ENCODE measurements at places on chromosomes 11 and 22.
A peak's percentile ranks its signal among the peaks of the same experiment; 100 is the strongest.

DNA sequence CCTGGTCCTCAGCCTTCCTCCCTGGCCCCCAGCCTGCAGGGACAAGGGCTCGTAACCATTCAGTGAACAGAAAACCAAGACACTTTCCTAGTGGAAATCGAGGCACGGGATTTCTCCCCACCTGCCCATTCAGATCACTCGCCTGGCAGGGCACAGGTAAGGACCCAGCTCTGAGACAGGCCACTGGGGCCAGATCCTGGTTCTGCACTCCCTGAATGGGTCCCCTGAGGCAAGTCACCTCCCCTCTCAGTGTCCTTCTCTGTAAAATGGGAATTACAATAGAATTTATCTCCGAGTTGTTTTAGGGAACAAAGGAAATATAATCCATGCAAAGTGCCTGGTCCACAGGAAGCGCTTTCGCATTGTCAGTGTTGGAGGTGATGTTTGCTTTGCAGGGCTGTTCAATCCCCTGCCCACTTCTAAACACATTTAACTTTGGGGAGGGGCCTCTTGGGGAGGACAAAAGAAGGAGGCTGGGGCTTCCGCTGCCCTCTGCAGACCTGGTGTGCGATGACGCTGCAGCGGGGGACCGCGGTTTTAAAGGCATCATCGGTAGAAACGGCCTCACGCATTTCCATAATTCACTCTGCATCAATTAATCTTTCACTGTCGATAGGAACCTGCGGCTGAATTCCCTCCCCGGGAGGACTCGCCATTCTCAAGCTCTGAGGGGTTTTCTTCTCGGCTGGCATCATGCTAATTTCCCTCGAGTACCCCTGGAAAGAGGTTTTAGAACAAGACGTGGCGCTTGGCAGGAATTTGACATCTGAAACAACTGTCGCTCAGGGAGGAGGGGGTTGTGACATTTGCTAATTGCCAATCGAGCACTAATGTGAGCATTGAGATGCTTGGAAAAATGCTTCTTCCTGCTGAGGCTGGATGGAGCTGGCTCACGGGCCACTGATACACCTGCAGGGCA lies 70.4 kb upstream of the FGF3 start:
- no peak for DNase-seq

DNA sequence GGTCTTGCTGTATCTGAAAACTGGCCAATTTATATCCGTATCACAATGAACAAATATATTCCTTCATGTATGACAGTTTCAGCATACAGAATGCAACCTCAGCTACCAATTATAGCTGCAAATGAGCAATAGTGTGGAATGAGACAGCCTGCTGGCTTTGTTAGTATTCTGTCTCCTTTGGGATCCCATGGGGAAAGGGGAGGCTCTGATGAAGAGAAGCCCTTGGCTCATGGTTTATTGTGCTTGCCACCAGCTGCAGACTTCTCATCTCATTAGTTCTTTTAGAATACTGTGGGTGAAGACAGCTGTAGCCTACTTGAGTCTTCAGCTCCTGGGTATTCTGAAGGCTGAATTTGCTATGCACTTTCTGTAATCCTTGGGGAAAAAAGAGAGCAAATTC lies 42.4 kb downstream of the PITPNB start:
- DNase-seq: no peak

DNA sequence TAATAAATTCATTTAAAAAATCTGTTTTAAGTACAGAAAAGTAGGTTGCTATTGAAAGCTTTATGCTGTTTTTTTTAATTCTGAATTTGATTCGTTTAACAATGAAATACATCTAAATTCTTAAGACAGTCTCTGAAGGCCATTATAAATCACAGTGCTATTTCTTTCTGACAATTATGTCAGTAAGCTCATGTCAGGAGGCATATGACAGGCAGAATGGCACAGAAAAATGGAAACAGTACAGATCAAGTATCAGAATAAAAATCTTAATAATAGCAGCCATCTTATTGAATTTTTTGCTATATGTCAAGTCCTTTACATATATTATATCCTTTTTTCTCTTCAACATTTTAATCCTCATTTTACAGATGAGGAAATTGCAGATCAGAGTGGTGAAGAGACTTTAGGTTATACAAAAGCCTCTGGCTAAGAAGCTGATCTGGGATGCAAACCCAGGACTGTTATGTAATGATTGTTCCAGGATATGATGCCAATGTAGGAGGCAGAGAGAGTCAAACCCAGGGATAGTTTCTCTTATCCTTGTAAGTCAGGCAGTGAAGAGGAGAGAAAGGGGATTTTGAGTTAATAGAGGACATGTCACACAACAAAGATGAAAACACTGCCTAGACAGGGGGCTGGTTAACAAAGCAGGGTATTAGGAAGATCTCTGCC lies 283.1 kb upstream of the CCDC90B start:
- DNase-seq: no peak

DNA sequence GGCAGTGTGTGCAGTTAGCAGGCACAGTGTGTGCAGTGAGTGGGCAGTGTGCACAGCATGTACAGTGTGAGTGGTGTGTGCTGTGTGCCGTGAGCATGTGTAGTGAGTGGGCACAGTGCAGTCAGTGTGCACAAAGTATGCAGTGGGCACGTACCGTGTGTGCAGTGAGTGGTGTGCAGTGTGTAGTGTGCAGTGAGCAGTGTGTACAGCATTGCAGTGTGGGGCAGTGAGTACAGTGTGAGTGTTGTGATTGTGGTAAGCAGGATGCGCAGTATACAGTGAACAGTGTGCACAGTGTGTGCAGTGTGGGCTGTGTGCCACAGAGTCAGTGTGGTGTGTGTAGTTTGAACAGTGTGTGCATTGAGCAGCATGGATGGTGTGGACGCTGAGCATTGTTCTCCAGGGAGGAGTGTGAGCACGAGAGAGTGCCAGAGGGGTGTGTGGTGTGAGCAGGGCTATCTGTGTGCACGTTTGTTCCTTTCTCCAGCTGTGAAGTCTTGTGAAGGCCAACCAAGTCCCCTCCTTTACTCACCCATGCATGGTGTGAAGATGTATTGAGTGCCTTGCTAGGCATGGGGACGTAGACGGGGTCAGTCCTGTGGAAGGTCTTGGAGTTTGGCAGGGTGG lies 3.0 kb downstream of the SHANK3 start:
- DNase-seq: no peak

DNA sequence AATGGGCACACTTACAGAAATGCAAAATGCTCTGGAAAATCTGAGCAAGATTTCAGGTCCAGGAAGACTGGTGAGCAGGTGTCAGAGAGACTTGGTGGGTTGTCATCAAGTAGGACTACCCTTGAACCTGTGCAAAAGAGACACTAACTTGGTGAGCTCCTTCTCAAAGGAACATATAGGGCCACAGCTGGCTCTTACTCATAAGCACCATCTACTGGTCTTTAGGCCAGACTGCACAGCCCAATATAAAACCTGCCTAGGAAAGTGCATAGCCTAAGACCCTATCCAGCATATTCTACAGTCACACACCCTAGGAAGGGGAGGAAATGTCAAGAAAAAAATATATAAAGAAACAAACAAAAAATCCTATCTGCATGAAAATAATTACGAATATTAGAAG lies 18.2 kb upstream of the OR10W1 start:
- DNase-seq: no peak

- DNase-seq: no peak
Observed at GRCh38 chr11:107561688-107562087, 3.8 kb downstream of the ALKBH8 start.

DNA sequence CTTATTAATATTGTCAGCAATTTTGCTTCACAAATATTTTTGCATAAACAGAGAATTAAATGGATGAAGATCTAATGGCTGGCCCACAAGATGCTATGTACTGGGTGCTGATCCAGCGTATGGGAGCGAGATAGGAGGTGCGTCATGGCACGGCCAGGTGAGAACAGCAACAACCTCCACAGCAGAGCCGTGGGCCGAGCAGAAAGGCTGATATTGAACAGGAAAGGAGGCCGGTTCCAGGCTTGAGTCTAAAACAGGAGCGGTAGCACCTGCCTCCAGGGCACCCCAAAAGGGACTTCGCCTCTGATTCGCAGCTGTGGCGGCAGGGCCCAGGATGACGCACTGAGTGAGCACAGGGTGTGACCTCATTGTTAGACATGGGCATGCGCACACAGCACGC lies 1502.1 kb downstream of the TBC1D22A start:
- no peak for DNase-seq

DNA sequence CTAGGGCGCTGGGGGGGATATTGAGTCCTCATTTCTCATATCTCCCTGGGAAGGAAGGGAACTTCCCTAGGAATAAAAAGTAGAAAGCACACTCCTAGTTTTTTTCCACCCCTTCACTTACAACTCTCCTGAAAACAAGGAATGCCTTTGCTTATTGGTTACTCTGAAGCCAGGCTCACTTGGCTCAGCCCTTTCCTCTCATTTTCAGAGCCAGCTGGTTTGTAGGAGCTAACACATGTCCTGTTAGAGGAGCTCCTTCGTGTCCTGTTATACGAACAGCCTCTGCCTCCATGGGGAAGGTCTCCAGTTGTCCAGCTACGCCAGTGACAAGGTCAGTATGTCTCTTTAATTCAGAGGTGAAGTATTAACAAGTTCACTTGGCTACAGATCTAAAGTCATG lies 17.6 kb downstream of the ALKBH8 start:
- no peak for DNase-seq

- no peak for DNase-seq
Observed at GRCh38 chr11:101433151-101433550, 150.7 kb downstream of the TRPC6 start.

GRCh38 chr11:76265771-76266241 lies 59.5 kb upstream of the WNT11 start:
- no peak for DNase-seq

GRCh38 chr11:37946155-37946766 lies 1348.2 kb upstream of the RAG2 start:
- DNase-seq: no peak

DNA sequence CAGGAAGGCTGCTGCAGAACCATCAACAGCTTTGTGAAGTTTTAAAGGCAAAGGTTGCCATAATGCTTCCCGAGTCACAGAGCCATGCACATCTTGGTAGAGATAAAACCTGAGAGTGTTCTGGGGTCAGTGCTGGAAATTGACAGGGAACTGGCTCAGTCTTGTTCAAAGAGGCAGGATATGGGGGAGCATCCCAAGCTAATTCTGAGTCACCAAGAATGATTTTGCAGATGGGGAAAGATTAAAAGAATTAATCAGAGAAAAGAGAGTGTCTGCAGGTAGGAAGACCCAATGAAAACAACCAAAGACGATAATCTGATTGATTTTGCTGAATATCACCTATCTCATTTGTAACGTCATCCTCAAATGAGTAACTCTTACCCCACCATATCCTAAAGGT lies 99.9 kb upstream of the CD44 start:
- DNase-seq: no peak

- DNase-seq: no peak
Observed at GRCh38 chr11:68038226-68038717, 553 bp upstream of the TCIRG1 start.

DNA sequence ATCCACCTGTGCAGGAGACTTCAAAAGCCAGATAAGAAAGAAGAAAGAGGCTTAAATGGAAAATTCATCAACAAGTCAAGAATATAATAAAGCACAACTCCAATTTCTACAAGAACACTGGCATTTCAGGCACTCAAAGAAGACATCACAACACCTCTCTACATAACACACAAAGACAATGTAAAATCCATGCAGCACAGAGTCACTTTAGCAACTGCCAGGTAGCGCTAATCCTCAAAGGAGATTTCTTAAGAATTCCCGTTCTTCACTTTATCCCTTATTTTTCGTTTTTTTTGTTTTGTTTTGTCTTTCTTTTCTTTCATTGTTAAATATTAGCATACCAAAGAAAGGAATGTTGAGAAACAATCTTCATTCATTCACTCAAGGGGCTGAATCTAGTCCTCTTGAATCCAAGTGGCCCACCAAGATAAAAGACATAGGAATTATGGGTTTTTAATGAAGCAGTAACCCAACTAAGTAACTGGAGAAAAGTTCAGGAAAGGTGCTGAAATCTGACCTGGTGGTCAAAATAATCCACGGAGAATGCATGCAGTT lies 95.0 kb downstream of the CADM1 start:
- DNase-seq: no peak

DNA sequence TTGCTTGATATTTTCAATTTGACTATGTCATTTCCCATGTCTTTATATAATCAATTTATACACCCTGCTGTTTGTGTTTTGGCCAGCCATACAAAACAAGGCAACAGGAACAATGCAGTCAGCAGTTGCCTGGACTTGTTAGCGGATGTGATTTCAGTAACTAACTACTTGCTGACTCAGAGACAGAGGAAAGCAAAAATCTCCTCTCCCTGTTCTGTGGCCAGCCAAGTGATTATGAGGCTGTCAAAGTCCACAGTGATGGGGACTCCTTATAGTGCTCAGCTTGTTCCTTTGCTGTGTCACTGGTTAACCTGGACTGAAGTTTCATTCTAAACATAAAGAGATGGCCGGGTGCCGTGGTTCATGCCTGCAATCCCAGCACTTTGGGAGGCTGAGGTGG lies 32.6 kb upstream of the APLP2 start:
- DNase-seq: no peak

GRCh38 chr11:76380977-76381719 lies at the start of the genes GVQW3 and THAP12:
GVQW3 (plus strand) TSS chr11:76381323; CDS start chr11:76381829, 506 bp downstream.
THAP12 (minus strand) TSS chr11:76381132; CDS start chr11:76380836, 296 bp downstream.
- DNase-seq: peak; percentile 94

- no peak for DNase-seq
Observed at GRCh38 chr11:33399421-33399820, 142.2 kb downstream of the HIPK3 start.

- no peak for DNase-seq
Observed at GRCh38 chr11:110207123-110207522, 89.3 kb downstream of the RDX start.

DNA sequence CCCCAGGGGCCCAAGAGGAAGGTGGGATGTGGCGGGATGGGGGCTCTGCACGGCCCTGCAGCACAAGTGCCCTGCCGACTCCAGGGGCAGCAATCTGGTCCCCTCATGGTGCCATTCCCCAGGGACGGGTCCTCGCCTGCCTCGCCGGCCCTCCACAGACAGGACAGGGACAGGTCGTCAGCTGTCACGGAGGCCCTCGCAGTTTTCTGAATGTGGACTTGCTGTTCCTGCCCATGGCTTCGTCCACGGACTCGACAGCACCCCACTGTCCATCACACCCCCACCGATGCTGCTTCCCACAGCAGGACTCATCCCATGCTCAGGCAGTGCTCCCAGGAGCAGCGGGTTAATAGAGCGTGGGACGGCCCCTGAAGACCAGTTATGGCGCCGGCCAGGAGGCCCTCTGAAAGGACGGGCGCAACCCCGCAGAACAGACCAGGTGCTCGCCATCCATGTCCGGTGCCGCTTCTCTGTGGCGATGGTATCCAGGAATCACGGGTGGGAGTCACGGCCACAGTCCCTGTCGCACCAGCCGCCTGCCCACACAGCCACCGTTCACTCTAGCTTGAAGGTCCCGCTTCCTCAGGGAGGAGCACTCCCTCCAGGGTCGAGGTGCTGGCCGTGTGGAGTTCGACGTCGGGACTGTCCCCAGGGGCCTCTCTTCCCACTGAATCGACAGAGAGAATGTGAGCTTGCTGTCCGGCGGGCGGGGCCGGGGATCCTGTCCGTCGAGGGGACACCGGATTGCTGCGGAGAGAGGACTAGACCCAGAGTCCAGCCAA lies 18.5 kb upstream of the MUC2 start:
- DNase-seq: no peak
